Right cardiac atrium (tissue), 5 donors: ENCODE measurements at places on chromosomes 13 and 19. TPM values are rescaled to one million over a fixed set of nuclear protein-coding genes. Genes with fewer than 3 reads are reported as not detected.
A peak's percentile ranks its signal among the peaks of the same experiment; 100 is the strongest.

PGLYRP1 gene
- total RNA-seq = not detected

NPAS1 gene
- 0.77 TPM for total RNA-seq

MBNL2 gene
- 71.8 TPM for total RNA-seq

DNA sequence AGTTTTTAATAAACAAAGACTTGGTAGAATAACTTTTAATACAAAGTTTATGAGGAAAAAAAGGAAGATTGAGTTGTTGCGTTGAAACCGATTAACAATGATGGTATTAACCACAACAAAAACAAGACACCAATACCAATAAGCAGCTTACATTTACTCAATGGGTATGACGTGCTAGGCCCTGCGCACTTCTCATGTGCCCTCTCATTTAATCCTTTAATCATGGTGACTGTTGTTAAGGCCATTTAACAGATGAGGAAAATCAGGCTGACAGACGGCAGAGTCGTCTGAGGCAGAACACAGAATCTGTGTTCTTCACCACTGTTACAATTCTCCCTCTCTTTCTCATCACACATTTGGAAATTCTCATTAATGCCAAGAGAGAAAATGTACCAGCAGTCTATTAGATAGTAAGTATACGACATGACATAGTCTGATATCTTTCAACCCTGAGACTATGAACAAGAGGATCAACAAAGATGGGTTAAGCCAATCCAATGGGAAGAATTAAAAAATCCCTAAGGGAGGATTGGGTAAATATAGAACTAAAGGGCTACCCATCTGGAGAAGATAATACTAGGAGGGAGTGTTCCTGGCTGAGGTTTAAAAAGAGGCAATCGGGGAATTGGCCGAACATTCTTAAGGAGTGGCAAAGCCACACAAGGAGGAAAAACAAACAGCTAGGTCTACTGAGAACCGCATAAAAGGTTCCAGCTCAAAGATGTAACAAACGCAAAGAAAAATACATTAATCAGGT, 54.0 kb downstream of the DOCK9 start:
- DNase-seq = no peak

DNA sequence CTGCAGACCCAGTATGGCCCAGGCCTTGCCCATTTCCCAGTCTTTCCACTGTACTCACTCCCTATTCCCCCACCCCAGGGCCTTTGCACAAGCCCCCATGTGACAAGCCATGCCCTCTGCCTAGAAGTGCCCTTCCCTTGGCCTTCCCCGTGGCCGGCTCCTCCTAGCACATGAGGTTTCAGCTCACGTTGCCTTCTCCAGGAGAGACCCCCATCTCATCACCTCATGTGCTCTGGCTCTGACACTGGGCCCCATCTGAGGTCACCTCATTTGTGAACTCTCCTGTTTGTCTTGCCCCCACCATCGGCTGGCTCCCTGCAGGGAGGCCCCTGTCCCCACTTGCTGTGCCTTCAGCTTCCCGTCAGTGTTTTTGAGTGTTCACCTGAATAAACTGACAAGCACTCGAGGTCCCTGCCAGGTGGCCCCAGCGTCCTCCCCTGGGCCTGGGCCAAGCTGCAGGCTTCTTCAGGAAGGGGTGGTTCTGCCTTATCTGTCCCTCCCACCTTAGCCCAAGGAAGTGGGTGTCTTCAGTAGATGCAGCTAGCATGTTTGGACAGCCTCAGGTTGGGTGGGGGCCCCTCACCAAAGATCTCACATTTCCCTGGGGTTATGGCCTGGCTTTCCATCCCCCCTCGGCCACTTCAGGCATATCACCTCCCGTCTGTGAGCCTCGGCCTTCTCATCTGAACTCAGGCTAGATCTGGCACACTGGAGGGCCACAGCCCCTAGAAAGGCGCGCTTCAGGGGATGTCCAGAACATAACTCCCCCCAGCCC, 3.8 kb upstream of the SLC25A42 start:
- peak; percentile 39 for DNase-seq

DNA sequence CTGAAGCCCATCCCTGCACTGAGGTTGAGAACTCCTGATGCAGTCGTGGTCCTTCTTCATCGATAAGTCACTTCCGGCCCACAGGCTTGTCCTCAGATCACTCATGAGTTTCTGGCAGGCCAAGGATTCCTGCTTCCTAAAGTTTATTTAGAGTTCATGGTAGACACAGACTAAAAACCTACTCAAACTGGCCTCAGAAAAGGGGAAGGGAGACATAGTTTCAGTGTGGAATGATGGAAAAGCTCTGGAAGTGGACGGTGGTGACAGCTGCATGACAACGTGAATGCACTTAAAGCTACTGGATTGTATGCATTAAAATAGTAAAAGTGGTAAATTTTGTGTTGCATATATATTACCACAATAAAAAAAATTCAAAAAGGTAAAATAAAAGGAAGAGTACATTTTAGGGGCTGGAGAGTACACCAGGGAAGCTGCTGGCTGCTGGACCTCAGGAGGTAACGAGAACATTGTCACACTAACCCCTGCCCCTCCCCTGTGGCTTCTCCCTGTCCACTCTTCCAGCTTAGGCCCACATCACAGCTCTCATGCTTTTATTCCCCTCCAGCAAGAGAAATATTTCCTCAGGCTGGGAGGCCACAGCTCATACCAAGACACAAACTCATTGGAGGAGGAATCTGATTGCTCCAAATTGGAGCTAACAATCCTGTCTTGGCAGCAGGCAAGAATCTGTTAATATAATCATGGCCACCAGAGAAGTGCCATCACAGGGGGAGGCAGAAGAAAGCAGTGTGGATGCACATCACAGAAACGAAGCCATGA, 741.0 kb downstream of the UQCRFS1 start:
- DNase-seq = no peak

DNA sequence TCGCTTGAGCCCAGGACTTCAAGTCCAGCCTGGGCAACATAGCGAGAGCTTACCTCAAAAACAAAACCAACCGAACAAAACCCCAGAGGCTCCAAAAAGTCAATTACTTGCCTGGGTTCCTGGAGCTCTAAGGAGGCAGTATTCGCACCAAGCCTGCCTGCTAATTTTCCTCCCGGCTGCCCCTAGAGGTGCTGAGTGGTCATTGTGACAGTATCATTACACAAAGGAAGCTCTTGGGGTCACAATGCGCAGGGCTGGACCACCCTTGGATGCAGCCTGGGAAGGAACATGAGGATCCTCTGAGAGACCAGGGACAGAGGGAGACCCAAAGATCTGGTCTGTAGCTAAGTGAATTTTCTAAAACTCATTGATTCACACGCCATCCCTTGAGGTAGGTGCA, 8.5 kb upstream of the PEX11G start:
- DNase-seq = no peak
